ENCODE measurements at places on chromosomes 5 and 9. TPM values are rescaled to one million over a fixed set of nuclear protein-coding genes. Genes with fewer than 3 reads are reported as not detected.

The PTGER4 gene
- 26.6 TPM for total RNA-seq

The SPATA31E1 gene
- not detected for total RNA-seq

The C9 gene
- not detected for total RNA-seq

The TLX3 gene
- total RNA-seq = not detected

The MARVELD2 gene
- 2.2 TPM for total RNA-seq

The GCNT1 gene
- 40.9 TPM for total RNA-seq

The GNE gene
- 28.9 TPM for total RNA-seq

The CORO2A gene
- 2.1 TPM for total RNA-seq

The ARAP3 gene
- 9.9 TPM for total RNA-seq

The NEURL1B gene
- total RNA-seq = 6.2 TPM

The IL6ST gene
- 148 TPM for total RNA-seq

The NOTCH1 gene
- total RNA-seq = 9.7 TPM

The PCDHB12 gene
- not detected for total RNA-seq

The NREP gene
- 51.0 TPM for total RNA-seq

The GABRP gene
- not detected for total RNA-seq

The EIF4EBP3 gene
- 3.9 TPM for total RNA-seq

The CARTPT gene
- not detected for total RNA-seq

All from bronchus fibroblast of lung (primary cell).